ENCODE measurements at places on chromosomes 7 and 10. TPM values are rescaled to one million over a fixed set of nuclear protein-coding genes. Genes with fewer than 3 reads are reported as not detected.
A peak's percentile ranks its signal among the peaks of the same experiment; 100 is the strongest.

The TMEM178B gene
- polyA plus RNA-seq, result 24.3 TPM

DNA sequence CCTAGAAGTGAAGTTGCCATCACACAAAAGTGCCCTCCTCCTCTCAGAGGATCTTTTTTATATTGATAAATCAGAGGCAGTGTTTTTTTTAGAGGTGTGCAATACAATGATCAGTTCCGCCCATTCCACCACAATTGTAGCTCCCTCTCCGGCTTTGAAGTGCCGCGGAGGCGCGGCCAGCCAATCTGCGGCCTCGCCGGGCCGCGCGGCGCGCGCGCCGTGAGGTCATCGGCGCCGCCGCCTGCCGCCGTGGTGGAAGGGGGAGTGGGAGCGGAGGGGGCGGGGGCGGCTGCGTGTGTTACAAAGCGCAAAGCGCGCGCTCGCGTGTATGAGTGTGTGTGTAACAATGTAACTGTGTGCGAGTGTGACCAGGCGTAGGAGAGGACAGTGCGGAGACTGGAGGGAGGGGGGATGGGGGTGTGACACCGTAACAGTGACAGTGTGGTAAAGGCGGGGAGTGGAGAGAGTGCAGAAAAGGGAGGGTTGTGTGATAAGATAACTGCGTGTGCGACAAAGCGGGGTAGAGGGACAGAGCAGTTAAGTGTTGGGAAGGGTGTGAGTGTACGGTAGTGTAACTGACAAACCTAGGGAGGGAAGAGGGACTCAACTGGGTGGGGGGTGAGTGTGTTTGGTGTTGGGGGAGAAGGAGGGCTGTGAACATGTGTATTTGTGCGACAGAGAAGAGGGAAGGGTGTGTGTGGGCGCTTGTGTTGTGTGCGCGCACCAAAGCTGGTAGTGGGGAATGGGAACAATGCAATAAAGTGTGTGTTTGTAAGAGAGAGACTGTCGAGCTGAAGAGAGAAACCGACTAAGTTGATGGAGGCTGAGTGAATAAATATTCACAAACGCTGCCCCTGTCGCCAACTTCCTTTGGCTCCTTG, at the start of gene SP8:
Gene SP8, minus strand, starts transcription at position 108 of the 881 bp plus-strand sequence. Its CDS starts 88 bp downstream, at position 20.
- peak; percentile 88 for DNase-seq

- DNase-seq, result no peak
Observed at GRCh38 chr7:103644319-103644718, 198.3 kb upstream of the SLC26A5 start.

- peak; percentile 56 for DNase-seq
Observed at GRCh38 chr10:30581779-30582380, 47.7 kb downstream of the LYZL2 start.

All from brain (organoid and tissue), 16 donors.